Astrocyte of the spinal cord (primary cell): ENCODE measurements at places on chromosomes 5 and 9.

GRCh38 chr5:16883806-16884205, 52.3 kb downstream of the MYO10 start:
- DNase-seq: no peak

DNA sequence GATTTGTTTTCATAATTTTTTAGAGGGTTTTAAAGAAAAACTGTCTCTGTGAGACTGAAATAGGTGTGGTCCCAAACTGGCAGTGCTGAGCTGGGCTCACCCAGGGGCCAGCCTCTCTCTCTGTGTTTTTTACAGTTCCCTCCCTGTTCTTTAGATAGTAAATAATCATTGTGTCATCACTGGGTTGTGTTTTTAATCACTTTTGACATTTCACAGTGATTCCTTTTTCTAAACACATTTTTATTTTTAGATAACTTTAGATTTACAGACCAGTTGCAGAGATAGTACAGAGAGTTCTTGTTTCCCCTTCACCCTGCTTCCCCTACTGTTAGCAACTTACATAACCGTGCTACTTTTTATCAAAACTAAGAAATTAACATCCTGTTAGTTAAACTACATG, 44.4 kb downstream of the MAP1B start:
- no peak for DNase-seq

DNA sequence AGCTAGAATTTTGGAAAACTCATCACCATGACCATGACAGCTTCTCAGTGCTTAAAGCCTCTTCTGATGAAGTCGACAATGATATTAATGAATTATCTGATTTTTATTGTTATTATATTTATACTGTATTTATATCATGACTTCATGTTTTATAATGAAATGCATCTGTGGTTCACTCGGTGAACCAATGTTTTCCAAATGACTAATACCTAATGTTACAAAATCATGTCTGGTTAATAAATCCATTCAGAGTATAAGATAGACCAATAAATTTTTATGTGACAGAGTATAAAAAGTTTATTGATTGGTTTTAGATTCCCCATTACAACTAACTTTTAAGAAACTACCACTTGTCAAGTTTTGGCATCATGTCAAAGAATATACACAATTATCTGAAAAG, 416.5 kb downstream of the MLLT3 start:
- DNase-seq: peak; percentile 22

DNA sequence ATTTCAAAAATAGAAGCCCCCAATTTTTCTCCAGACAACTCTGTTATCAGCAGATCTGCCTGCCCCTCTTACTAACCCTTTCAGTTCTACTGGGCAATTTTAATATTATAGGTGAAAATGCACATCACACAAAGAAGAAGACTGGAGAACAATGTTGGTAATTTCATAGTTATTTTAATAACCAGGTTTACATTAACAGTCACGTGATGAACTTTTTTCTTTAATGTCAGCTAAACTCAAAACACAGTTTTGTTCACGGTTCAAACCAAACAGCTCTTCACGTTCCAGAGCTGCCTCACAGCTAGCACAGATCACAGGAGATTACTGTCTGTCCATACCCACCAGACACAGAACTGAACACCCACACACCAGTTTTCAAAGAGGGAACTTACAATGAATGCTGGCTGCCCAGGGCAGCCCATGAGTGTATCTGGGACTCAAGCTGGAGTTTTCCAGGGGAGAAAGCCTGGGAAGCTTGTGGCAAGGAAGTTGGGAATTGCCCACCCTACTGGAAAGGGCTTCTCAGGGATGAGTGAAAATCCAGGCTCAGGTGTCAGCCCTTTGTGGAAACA, 119.1 kb downstream of the DPYSL3 start:
- no peak for DNase-seq

GRCh38 chr5:131223751-131224386, 40.0 kb upstream of the CDC42SE2 start:
- no peak for DNase-seq

DNA sequence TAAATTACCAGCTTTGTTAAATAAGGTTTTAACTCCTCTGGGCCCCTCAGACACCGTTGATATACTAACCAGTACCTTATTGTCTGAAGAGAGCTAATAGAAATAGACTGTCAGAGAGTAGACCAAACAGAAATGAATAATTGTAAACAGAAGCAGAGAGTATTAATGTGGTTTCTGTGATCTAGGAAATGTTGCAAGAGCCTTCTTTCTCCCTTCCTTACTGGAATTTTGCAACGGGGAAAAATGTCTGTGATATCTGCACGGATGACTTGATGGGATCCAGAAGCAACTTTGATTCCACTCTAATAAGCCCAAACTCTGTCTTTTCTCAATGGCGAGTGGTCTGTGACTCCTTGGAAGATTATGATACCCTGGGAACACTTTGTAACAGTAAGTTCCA, 5.1 kb downstream of the TYRP1 start:
- DNase-seq: peak; percentile 36

- peak; percentile 10 for DNase-seq
Measured at GRCh38 chr9:96818533-96818932, 35.8 kb downstream of the ZNF782 start.

DNA sequence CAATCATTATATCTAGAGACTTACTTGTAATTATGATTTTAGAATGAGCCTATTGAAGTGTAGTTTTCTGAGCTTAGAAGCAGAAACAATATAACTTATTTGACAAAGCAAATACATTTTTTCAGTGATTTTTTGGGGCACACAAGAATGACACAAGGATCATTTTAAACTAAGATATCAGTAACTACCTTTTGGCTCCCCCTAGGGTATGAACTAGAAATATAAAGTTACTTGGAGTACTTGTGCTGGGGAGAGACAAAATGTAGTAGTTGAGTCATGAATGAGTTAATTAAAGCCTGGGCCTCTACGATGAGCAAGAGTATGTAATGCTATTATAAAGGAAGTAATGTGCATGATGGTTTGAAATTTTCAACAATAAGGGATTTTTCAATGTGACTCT, 1244.1 kb upstream of the ACO1 start:
- DNase-seq: peak; percentile 70

DNA sequence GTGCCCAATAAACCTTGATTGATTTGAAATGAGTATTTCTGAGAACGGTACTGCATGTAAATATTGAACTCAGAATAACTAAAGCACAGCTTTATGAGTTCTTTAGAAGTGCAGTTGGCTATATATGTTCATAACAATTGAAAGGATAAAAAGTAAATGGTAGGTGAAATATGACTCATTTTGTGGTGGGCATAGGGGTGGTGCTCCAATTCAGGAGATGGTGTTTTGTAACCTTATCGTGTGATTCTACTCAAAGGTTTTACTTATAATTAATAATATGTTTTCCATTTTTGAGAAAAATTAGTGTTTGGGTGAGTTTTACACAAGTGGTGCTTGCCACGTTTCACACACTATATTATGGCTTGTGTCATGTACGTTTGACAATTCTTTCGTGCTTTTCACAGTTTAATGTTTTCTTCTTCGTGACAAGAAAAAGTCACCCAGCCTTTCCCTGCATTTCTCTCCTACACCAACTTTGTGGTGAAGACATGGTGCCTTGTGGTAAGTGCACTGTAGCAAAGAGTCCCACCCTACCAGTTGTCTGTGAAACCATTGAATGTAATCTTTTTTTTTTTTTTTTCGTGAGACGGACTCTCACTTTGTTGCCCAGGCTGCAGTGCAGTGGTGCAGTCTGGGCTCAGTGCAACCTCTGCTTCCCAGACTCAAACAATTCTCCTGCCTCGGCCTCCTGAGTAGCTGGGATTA, 492.5 kb upstream of the SGCD start:
- DNase-seq: no peak

- no peak for DNase-seq
Measured at GRCh38 chr5:157283434-157283833, 17.5 kb downstream of the CYFIP2 start.

DNA sequence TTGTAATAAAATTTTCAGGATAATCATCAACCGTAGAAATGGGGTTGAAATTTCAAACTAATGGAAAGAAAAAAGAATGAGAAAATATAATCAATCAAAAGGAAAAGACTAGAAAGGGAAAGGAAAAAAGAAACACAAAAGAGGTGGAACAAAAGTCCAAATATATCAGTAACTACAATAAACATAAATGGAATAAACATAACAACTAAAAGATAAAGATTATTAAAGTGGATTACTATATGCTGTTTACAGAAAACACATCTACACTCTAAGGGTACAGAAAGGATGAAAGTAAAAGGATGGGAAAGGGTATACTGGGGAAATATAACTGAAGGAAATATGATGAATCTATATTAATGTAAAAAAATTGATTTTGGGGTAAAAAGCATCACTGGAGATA, 43.0 kb downstream of the AHRR start:
- DNase-seq: no peak

- no peak for DNase-seq
Measured at GRCh38 chr9:124854822-124855221, 1.6 kb downstream of the WDR38 start.

DNA sequence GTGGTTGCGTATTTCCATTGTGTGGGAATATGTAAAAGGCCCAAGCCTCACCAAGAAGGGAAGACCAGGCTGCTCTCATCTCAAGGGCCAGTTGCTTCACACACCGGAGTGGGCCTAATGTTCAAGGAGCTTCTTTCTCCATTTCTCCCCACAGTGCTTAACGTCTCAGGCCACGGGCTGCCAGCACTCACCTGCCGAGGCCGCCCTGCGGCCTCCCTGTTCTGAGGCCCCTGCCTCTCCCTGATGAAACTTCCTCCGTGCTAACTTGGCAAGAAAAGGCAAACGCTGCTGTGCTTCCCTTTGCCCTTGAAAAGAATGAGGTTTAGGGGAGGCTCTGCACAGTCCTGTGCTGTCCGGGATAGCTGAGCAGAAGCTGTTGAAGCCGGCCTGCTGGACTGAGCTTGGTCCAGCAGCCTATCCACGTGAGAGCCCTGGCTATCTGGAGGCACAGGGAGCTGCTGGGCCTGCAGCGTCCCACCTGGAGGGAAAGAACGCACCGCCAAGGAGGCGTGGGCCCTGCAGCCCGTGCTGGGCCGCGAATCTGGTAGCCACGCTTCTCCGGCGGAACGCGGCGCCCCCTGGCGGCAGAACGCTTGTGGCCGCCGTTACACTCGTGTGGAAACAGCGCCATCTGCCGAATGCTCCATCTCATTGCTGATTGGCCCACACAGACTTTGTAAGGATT, 73.5 kb upstream of the PRSS3 start:
- peak; percentile 76 for DNase-seq

- peak; percentile 81 for DNase-seq
Measured at GRCh38 chr5:122126177-122126755, 3.1 kb upstream of the ZNF474 start.

- DNase-seq: no peak
Measured at GRCh38 chr5:135108992-135109391, 75.0 kb upstream of the PITX1 start.

DNA sequence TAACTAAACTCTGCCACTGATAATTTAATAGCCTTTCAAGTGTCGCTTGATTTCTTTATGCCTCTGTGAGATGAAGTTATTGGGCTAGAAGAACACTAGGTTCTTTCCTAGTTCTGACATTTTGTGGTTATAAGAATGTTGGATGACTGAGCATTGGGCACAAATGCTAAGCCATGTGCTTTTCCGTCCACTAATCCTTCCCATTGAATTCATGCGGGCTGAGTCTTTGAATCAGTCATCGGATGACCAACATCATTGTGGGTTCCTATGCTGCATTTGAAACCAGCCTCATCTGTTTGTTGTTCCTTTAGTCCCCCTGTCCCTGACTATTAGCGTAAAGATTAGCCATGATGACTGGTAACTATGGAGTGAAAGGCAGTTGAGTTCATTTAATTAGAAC, 58.5 kb downstream of the ALDH1A1 start:
- peak; percentile 90 for DNase-seq

DNA sequence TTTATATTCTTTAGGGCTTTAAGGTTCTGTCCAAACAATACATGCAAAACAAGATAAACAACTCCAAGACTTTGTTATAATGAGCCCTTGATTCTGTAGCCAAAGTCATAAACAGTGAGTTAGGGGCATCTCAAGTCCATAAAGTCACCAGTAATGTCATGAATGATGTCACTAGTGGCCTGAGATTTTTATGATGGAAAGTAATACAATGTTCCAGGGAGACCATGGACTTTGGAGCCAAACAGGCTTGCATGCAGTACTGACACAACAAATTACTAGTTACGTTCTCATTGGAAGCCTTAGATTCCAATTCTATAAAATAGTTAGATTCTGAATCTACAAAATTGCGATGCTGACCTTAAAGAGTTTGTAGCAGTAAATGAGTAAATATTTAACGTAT, 280.0 kb downstream of the HINT1 start:
- no peak for DNase-seq

DNA sequence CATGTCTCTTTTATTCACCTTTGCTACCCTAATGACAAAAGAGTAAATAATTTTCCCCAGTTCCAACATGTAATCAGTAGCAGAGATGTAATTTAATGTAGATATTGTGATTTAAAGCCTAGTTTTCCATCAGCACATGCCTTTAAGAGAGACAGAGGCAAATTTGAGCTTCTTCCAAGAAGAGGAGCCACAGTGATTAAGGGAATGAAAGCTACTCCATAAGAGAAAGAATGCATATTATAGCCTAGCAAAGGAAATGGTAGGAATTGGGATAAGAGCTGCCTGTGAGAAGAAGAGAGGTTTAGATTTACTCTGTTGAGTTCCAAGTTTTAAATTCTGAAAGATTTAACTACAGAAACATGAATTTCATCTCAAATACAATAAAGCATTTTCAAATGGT, 591.0 kb upstream of the DMAC1 start:
- DNase-seq: no peak

GRCh38 chr5:54469622-54470021, 14.1 kb downstream of the HSPB3 start:
- no peak for DNase-seq

- peak; percentile 0 for DNase-seq
Measured at GRCh38 chr5:44389823-44390143, 563 bp upstream of the FGF10 start.

GRCh38 chr9:127580879-127581475, 31.1 kb upstream of the STXBP1 start:
- DNase-seq: no peak

DNA sequence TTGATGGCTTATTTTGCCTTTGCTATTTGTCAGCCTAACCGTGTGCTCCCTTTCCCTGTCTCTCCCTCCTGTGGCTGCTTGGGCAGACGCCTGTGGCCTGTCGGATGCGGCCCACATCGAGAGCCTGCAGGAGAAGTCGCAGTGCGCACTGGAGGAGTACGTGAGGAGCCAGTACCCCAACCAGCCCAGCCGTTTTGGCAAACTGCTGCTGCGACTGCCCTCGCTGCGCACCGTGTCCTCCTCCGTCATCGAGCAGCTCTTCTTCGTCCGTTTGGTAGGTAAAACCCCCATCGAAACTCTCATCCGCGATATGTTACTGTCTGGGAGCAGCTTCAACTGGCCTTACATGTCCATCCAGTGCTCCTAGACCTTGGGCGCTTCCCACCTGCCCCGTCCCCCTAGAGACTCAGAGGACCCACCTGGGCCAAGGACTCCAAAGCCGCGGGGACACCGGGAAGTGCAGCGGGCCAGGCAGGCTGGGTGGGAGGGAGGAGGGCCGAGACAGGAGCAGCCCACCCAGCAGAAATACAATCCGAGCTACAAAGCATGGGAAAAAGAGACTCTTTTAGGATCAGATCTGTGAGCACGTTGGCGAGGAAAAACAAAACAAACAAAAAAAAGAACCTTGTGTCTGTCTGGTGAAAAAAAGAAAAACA, 10.6 kb downstream of the NR2F1 start:
- DNase-seq: peak; percentile 33
